Left lung (tissue), 14 donors: ENCODE measurements at places on chromosomes 11 and 22. TPM values are rescaled to one million over a fixed set of nuclear protein-coding genes. Genes with fewer than 3 reads are reported as not detected.

GRCh38 chr11:57416436-57416835, 10.5 kb downstream of the SLC43A3 start:
- no peak for DNase-seq

- DNase-seq = no peak
Measured at GRCh38 chr11:31877083-31877482, 66.0 kb upstream of the PAX6 start.

DNA sequence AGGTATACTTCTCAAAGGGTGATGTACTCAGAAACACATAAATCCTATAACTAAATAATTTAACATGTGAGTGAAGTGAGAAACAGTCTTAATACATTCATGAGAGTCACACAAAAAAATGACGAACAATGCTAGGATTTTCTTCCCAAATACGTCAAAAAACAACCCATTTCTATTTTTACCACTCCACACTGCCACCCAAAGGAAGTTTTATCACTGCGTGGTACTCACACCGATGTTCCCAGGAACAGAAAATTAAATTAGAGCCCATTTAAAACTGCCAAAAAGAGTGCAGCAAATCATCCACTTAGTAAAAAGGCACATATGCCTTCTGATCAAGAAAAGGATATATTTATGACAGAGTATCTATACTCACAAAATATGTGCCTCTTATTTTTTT, 710.9 kb upstream of the FAT3 start:
- DNase-seq = no peak

- DNase-seq = no peak
Measured at GRCh38 chr11:30729187-30729713, 143.1 kb upstream of the MPPED2 start.

The E2F8 gene
- 25.2 TPM for polyA plus RNA-seq

The OR52N4 gene
- polyA plus RNA-seq = not detected

The NAALADL1 gene
- polyA plus RNA-seq = 11.5 TPM

The OSBPL5 gene
- polyA plus RNA-seq = 31.3 TPM
